ENCODE measurements at places on chromosomes 5 and 9.

- no peak for DNase-seq
These were observed 158.8 kb downstream of the C9orf152 start for GRCh38 chr9:110048976-110049698.

GRCh38 chr9:15755660-15756059 lies 202.8 kb downstream of the CCDC171 start:
- DNase-seq: no peak

DNA sequence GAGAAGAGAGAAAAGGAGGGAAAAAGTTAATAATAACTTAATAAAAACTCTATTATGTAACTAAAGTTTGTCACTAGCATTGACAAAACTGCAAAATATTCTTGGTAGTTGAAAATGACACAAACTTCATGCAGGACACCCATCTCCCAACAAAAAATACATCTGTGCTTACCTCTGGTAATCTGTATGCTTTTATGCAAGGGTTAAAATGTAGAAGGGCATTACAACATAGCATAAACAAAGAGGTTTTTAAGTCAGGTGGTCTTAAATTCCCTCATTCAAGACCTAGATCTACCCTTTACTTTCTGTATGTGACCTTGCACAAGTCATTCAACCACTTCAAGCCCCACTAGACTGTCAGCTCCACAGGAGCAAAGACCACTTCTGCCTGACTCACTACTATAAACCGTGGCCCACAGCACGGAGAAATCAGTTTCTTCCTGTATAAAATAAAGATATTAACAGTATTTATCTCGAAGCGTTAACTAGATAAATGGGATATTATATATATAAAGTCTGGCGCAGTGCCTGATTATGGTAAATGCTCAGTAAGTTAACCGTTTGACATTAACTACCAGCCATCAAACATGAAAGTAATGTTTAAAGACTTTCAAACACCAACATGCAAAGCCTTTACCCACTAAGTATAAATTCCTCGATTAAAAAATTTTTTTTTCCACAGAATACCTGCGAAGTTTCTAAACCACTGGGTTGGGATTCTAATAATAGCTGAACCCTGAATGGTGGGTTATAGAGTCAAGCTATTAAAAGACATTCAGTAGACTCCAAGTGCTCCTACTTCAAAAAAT lies 2.0 kb downstream of the FBXL17 start:
- DNase-seq: no peak

DNA sequence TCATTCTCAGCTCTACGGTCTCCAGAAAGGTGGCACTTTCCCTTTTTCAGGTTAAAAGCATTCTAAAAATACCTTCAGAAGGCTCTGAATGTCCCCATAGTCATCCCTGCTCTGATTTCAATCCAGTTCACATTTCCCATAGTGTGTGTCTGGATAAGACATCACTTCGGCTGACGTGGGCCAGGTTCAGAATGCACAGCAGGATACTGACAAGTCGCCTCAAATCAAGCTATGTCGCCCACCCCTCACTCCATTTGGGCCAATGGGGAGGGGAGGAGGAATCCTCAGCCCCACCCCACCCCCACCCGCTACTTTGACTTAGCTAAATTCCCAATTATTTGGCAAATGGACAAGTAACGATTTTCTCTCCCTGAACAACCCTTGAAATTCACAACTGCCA lies 148.0 kb downstream of the SLIT3 start:
- no peak for DNase-seq

GRCh38 chr9:113592876-113593575 lies 129.5 kb downstream of the RGS3 start:
- DNase-seq: no peak

GRCh38 chr9:60545878-60546385 lies 368.3 kb upstream of the SPATA31A5 start:
- no peak for DNase-seq

- no peak for DNase-seq
These were observed 709.2 kb upstream of the WWC1 start for GRCh38 chr5:167582283-167582682.

DNA sequence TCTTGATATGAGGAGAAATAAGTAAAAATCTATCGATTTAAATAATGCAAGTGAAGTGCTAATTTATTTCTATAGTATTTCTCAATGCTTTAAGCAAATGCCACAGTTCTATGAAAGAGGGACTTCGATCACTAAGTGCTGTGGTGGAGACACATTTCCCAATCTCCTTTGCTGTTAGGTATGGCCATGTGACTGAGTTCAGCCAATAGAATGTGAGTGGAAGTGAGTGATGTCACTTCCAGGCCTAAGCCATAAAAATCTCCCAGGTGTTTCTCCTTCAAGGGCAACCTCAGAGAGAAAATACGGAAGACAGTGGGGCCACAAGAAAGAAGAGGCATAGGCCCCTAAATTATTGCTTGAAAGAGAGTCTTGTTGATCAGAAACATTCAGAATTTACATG lies 100.3 kb upstream of the ANKH start:
- no peak for DNase-seq

GRCh38 chr5:178625679-178626483 lies 969 bp downstream of the CLK4 start:
- no peak for DNase-seq

DNA sequence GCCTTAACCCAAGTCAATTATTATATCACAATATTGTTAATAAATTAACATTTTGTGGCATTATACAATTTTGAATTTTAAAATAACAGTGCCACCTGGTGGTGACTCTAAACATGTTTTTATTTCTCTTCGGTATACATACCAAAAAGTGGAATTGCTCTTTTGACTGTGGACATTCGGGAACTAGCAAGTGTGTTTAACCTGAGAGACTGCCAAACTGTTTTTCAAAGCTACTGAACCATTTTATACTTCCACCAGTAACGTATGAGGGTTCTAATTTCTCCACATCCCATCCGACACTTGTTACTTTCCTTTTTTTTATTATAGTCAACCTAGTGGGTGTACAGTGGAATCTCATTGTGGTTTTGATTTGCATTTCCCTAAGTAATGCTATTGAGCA lies 18.3 kb upstream of the HSDL2 start:
- DNase-seq: no peak

DNA sequence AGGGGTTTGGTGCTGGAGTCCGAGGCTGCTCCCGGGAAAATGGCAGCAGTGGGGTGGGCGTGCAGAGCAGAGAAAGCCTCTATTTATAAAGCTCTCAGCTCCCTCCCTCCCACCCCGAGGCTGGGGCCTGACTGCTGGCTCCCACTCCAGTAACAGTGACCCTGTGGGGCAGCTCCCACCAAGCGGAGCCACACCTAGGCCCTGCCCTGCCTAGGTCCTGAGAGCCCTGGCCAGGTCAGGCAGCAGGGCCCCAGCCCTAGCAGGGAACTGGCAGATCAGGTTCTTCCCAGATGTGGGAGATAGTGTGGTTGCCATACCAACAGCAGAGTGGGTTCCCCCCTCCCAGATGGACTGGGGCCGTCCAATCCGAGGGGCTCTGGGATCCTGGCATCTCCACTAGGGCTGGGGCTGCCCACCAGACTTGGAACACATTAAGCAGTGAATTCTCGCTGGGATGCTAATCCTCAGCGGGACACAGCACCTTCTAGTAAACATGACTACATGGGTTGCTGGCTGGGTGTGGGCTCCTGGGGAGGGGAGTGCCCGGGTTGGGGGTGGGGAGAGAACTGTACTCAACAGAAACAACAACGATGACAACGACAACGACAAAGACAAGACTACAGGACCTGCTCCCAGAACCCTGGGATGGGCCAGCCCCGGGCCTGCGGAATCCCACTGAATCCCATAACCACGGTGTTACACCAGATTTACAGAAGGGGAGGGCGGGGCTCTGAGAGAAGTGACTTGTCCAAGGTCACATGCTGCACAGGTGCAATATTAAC lies 1.5 kb downstream of the SH3GLB2 start:
- DNase-seq: no peak

- no peak for DNase-seq
These were observed 46.8 kb upstream of the NRARP start for GRCh38 chr9:137348769-137349470.

- no peak for DNase-seq
These were observed 2054.2 kb downstream of the MAT2B start for GRCh38 chr5:165559645-165560044.

DNA sequence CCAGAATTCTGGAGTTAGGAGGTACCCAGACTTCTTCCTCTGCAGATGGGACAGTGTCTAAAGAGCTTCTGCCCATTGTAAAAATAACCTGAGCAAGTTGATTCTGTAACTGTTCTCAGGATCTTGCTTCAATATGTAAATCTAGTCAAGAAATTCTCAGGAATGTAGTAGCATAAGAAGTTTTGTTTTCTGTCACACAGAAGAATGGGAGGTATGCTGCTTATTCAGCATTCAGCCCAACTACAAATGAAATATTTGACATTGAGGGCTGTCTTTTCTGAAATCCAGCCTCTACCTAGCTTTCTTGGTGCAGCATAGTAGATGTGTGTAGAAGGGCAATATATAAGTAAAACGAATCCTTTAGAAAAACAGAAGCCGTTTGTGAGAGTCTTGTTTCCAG lies 13.8 kb downstream of the MACIR start:
- no peak for DNase-seq

GRCh38 chr9:81754245-81754644 lies 64.9 kb upstream of the TLE1 start:
- DNase-seq: no peak

- DNase-seq: no peak
These were observed 24.1 kb upstream of the IL6ST start for GRCh38 chr5:56018832-56019231.

DNA sequence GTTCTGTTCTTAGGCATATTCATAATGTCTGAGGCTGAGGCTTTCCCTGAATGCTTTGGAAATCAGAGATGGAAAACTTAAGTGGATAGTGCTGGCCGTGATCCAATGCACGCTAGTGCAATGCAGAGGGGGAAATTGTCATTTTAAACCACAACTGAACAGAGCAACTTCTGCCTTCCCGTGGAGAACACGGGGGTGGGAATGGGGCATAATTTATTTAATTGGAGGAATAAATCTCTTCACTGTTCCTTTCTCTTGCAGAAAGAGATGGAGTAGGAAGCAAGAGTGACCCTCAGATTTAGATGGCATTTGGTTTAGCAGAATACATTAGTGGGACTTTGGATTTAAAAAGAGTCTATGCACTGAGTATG lies 22.9 kb upstream of the NREP start:
- DNase-seq: no peak

DNA sequence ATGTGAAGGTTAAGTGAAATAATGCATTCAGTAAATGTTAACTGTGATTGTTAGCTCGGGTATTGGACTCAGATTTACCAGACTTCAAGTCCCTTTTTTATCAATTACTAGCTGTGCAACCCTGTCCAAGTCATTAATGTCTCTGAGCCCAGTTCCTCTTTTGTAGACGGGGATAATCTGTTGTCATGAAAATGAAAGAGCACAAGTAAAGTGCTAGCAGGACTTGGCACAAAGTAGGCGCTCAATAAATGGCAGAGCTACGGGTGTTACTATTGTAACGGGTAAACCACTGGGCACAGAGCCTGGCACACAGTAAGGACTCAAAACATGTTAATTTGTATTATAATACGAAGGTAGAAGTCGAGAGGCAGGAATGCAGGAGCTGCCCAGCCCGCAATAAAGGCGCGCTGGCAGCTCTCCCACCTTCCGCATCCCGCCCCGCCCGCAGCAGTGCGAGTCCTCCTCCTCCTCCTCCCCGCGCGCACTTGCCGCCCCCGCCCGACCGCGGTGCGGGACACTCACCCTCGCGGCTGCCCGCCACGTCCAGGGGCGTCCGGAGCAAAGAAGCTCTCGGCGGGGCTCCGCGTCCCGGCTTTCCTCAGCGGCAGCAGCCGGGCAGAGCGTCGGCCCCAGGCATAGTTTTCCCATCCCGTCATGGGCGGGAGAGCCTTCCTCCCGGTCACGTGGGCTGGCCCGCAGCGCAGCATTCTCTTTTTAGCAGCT lies at the start of gene C1QTNF2:
Gene C1QTNF2, minus strand, starts transcription at position 637 of the 723 bp plus-strand sequence. CDS start 15,615 bp downstream, outside the sequence.
- peak; percentile 57 for DNase-seq

GRCh38 chr5:111749303-111750026 lies 7.5 kb downstream of the NREP start:
- no peak for DNase-seq

DNA sequence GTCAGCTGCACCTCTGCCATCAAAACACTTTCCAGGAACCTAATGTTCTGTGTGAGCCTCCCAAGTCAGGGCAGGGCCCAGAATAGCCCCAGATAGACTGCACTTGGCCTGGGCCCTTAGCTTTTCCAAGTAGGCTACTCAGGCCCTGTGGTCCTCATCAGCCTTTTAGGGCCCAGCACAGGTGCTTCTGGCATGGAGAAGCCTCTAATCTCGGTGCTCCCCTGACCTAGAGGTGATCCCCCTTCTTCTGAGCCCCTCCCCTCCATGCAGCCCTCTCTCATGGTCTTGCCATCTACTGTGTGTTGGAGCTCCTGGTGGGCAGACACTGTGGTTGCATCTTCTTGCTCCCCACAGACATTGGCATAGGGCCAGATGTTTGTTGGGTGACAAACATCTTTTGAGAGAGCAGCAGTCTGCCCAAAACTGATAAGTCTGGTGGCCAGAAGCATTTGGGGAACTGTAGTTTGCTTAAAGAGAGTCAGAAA lies 28.1 kb downstream of the FRMPD1 start:
- DNase-seq: no peak

DNA sequence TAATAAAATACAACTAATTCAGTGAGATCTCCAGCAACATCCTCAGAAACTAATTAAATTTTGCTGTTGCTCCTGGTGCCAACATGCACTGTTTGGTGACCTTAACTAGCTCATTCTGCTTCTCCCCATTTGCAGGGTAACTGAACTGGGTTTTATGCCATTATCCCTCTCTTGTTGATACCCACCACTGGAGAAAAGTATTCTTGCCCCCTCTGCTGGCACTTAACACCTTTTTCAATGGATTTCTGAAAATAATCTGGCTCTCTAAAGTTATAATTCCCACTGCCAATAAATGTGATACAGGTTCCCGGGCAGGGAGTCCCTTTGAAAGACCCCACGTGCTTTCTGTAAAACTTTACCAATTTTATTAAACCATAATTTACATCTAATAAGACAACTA lies 394.3 kb downstream of the OSTF1 start:
- DNase-seq: no peak
